ENCODE measurements at places on chromosomes 4 and X.

DNA sequence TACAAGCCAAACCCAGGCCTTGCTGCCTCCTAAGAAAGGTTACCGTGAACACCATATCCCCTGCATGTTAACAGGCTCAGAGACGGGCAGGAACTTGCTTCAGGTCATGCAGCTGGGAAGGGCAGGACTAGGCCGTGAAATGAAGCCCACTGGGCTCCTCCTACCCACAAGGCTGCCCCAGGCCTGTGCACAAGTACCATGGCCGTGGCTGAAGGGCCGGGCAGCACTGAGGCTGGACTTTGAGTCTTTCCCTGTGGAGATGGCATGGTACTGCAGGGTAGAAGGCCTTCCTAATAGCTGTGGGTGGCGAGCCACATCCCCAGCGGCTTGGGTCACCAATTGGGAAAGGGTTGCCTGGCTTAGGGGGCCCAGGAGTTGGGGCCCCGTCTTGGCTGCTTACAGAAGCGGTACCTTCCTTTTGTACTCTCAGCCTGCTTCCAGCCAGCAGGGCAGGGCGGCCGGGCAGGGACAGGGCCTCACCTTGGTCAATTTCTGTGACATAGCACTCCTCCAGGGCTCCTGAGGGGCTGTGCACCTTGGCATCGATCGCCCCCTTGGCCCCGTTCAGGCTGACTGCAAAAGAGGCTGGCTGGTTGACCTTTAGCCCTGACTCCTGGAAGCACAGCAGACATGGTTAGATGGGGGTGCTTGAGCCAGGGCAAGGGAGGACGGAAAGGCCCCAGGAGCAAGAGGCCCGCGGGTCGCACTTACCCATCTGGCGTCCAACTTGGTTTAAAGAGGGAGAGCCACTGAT lies 23.8 kb downstream of the FLNA start:
- DNase-seq = no peak

GRCh38 chr4:5276475-5277075 lies 225.3 kb downstream of the STK32B start:
- no peak for DNase-seq

GRCh38 chrX:42941671-42942070 lies 163.7 kb upstream of the PPP1R2C start:
- no peak for DNase-seq

GRCh38 chrX:130347321-130347720 lies 7.6 kb downstream of the SLC25A14 start:
- no peak for DNase-seq

DNA sequence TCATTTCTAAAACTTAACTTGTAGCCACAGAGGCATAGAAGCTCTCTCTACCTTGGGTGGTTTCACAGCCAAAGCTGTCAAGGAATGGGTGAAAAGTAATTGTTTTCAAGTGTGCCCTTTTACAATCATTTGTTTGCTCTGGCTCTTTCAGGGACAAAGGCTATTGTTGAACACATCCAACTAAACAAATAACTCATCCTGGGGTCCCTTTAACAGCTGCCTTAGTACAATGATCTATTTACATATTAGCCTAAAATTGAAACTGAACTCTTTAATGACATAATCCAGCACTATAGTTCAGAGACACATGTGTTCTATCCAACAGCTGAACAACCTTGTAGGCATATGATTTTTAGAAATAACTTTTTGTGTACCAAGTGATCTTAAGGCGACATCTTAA lies 3.7 kb downstream of the HHIP start:
- DNase-seq = no peak

- no peak for DNase-seq
Measured at GRCh38 chrX:115400960-115401359, 111.4 kb downstream of the LUZP4 start.

- DNase-seq = no peak
Measured at GRCh38 chr4:61783050-61783449, 582.9 kb downstream of the ADGRL3 start.

GRCh38 chr4:103156106-103156505 lies 42.0 kb downstream of the CENPE start:
- no peak for DNase-seq

- DNase-seq = no peak
Measured at GRCh38 chrX:103556963-103557612, 28.2 kb upstream of the TCEAL4 start.

DNA sequence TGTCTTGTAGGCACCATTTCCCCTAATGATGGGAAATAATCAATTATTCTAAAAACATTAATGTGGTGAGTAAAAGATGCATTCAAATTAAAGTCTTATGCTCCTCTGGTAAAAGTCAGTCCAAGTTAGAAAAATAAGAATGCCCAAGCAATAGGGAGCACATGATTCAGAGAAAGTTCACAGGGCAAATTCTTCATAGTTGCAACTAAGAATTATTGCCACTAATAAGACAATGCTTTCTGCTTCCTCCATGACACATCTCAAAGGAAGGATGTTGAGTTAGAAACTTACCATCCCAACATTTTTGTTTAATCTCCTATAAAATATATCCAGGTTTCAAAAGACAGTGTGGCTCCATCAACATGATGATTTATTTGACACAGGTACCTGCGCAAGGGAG lies 26.3 kb downstream of the PHOX2B start:
- no peak for DNase-seq

GRCh38 chrX:53184836-53185235 lies 40.2 kb downstream of the KDM5C start:
- no peak for DNase-seq

DNA sequence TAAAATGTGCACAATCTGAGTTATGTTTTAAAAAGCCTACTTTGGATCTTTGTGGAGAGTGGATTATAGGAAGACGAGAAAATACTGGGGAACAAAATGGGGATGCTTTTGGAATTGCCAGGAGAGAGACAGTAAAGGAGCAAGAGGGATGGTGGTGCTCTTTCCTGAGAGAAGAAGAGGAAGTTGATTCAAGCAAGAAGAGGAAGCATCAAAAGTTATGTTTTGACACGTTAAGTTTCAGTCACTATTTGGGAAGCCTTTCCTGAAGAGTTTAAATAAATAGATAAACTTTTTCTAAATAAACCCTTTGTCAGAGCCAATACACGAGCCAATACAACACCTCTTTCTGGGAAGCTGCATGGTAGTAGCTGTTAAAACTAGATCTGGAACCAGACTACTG lies 394.1 kb downstream of the GALNTL6 start:
- no peak for DNase-seq

GRCh38 chrX:124085063-124085462 lies 123.6 kb downstream of the STAG2 start:
- DNase-seq = no peak

GRCh38 chr4:71866212-71866885 lies 82.5 kb upstream of the GC start:
- DNase-seq = no peak

DNA sequence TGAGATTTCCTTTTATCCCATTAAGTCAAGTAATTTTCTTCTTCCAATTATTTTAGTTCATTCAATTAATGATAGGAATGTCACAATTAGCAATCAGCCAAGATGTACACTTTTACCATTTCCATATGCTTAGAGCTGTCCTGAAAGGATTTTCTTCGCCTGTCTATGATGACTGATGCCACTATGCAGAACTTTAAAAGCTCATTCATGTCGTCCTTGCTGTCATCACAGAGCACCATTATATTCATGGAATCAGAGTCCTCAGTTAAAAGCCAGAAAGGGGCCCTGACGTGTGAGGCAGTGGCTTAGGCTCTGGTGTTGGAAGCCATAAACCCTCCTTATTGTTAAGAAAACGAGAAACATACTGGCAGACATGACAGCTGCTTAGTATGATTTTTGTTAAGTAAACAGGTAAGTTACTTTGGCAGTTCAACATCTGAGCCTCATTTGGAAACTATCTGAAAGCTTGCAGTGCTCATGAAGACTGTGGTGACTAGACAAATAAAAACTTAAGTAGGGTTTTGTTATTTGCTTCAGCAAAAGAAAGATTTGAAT lies 73.1 kb downstream of the HHIP start:
- DNase-seq = no peak

- DNase-seq = no peak
Measured at GRCh38 chr4:70392057-70392776, 5.5 kb upstream of the OPRPN start.

DNA sequence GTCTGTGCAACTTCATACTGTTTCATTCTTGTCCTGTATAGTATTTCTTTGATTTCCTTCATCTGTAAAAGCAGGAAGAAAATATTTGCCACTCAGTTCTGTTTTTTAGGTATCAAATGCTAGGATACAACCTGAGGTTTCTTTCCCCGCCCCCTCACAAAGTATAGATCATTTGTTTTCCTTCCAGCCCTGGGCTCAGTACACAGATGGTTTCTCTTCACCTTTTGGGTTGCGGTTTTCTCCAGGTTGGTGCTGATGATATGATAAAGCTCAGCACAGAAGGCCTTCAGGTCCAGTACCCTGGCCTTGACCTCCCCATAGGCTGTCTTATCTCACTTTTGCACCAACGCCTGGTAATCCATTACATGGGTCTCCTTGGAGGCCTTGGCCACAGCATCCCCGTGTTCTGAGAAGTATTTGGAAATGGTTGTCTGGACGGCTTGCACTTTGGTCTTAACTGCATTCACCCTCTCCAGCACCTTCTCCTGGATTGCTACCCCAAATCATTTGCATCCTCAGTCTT lies 35.2 kb downstream of the PTTG2 start:
- no peak for DNase-seq

- DNase-seq = no peak
Measured at GRCh38 chr4:159368320-159368719, 265.4 kb downstream of the RAPGEF2 start.

DNA sequence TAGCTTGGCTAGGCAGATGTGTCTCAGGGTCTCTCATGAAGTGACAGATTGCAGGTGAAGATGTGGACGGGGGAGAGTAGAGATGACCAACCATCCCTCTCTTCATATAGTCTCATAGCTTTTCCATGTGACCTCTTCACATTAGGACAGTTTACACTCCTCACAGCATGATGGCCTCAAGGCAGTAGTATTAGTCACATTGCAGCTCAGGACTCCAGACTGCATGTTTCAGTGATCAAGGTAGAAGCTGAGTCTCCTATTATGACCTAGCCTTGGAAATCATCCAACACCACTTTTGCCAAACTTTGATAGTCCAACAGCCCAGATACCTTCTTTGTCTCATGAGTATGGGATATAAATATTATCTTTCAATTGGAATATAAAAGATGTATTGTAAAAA lies 147.7 kb downstream of the GASK1B start:
- DNase-seq = no peak

DNA sequence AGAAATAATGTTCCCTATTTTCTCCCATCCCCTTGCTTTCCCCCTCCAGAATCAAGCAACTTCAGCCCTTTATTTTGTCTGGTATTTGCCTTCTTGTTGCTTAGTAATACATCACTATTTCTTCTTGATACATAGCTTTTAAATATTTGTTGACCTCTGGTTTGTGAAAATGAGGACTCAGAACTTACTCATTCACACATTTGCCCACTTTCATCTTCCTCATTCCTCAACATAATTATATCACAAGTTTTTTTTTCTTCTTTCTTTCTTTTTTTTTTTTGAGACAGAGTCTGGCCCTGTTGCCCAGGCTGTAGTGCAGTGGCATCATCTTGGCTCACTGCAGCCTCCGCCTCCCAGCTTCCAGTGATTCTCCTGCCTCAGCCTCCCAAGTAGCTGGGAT lies 28.9 kb upstream of the NDUFC1 start:
- no peak for DNase-seq

GRCh38 chrX:130716346-130716745 lies 186.7 kb downstream of the ENOX2 start:
- DNase-seq = peak; percentile 18

DNA sequence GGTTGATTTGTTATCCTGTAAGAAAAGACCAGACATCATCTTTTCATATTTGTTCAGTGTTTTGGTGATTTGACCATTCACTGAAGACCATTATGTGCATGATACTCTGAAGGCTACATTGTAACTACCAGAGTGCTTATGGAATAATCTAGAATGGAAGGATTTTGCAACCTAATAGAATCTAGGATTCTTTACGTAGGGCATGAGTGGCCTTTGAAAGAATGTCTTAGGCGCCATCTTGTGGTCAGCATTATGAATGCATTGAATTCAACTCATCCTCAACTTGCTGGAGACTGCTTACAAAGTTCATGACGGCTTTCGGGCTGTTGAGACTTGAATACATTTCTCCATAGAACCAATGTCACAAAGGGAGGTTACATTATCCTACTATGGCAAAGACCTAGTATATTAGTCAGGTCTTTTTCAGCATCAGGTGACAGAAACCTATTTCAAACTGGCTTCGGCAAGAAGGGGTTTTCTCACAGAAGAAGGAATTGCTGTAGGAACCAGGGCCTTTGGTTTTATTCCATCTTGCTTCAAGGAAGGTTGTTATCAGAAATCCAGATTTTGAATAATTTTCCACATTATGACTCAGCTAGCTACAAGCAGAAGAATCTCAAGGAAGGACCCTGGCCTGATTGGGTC lies 104.1 kb downstream of the GPAT3 start:
- DNase-seq = peak; percentile 54

DNA sequence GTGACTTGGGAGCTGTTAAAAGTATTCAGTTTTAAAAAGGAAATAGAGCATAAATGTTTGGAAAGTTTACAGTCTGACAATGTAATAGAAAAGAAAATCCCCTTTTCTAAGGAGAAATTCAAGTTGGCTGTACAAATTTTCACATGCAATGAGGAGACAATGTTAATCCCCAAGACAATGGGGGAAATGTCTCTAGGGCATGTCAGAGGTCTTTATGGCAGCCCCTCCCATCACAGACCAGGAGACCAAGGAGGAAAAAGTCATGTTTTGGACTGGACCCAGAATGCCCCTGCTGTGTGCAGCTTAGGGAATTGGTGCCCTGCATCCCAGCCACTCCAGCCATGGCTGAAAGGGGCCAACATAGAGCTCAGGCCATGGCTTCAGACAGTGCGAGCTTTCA lies 831.1 kb upstream of the ADGRL3 start:
- no peak for DNase-seq

DNA sequence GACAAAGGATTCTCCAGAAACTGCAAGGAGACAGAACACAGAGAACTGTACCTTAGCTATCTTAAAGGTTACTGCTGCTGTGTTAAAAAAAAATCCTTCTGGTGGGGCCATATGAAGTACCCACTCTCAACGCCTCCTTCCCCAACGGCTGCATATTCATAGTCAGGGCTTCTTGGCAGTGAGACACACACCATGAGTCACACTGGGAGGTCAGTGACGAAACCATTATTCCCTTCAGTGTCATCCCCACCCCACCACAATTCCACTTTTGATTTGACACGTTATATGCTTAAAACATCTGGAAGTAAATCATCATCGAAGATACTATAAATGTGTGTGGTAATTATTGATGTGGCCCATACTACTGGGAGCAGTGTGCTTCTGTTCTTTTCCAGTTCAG lies 271.5 kb downstream of the LDB2 start:
- DNase-seq = no peak

GRCh38 chr4:180422989-180423711 lies 1820.1 kb upstream of the TENM3 start:
- DNase-seq = no peak

DNA sequence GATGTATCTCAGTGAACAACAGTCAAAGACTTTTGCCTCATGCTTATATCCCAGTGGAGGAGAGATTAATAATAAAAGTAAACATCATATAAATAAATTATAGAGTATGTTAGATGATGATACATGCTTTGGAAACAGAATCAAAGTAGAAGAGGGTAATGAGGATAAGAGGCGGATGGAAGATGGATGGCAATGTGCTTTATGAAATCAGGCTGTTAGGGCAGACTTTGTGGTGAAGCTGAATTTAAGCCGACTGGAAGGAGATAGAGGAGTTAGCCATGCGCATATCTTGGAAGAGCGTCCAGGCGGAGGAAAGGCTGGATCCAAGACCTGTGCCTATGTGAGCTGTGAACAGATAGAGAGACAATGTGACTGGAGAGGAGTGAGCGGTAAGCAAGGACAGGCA lies 74.9 kb upstream of the GUCY1A1 start:
- DNase-seq = no peak

GRCh38 chr4:76620723-76621468 lies 185.9 kb downstream of the SHROOM3 start:
- no peak for DNase-seq

All from D341Med (cell line).